ENCODE measurements at places on chromosomes 12 and 14.

- DNase-seq: no peak
Measured at GRCh38 chr12:52228366-52228765, 4.7 kb upstream of the KRT7 start.

- no peak for DNase-seq
Measured at GRCh38 chr12:57610554-57611107, 604 bp upstream of the ARHGEF25 start.

GRCh38 chr12:164207-164606 is 49.8 kb downstream of the SLC6A12 start:
- DNase-seq: no peak

GRCh38 chr14:64549791-64550620 is at the start of gene PPP1R36:
Gene PPP1R36, plus strand, starts transcription at chr14:64549961. Its CDS starts 37 bp downstream, at chr14:64549998.
- no peak for DNase-seq

- no peak for DNase-seq
Measured at GRCh38 chr14:23729720-23730387, 93.7 kb downstream of the DHRS2 start.

- DNase-seq: no peak
Measured at GRCh38 chr14:81313200-81313599, 86.9 kb downstream of the STON2 start.

GRCh38 chr12:15633201-15633600 is 156.0 kb downstream of the EPS8 start:
- DNase-seq: no peak

DNA sequence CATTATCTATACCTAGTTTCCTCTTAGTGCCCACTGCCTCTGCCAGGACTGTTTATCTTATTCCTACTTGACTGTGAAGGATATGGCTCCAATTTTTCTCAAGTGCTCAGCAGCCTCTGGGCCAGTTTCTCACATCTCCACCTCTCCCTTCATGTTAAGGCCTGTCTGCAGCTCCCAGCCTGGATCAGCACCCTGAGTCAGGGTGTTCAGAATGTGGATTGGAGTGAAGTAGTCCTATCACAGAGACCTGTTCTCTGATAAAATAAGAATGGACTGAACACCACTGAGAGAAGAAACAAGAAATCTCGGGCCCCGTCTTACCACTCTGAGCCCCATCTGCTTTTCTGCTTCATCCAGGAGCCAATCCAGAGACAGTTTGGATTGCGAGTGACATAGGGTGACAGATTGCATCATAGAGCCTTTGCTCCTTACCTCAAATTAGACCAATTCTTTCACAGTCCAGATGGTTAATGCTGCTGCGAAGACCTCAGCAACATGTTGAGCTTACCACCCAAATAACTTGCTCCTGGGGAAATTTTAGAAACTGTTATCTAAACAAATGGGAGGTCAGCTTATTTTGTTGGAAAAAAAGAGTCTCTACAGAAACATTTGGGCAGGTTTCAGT is 473.1 kb downstream of the PDZRN4 start:
- no peak for DNase-seq

DNA sequence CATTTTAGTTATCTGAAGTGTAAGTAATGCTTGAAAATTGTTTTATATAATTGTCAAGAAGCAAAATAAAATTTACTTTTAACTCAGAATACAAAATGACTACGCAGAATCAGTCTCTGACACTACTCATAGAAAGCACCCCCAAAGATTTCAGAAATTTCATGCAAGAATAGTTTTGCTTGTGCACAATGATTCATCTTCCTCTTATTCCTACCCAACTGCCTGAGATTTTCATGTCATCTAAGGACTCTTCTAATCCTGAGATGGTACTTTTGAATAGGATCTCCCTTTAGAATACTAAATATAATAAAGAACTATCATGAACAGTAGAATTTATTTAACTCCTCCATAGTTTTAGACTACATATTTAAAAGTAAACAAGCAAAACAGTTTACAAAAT is 485.3 kb upstream of the MGAT4C start:
- no peak for DNase-seq

- DNase-seq: no peak
Measured at GRCh38 chr14:79197516-79197915, 1013.8 kb downstream of the DIO2 start.

- no peak for DNase-seq
Measured at GRCh38 chr12:68959891-68960464, 27.0 kb upstream of the CPM start.

DNA sequence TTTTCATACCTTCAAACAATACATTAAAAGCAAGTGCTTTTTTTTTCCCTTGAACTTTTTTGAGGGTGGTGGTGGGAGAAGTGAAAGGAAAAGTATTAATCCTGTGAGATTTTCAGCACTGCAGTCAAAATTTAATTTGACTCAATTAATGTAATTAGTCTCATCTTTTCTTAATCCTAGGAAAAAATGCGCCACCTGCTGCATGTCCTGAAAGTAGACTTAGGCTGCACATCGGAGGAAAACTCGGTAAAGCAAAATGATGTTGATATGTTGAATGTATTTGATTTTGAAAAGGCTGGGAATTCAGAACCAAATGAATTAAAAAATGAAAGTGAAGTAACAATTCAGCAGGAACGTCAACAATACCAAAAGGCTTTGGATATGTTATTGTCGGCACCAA is 52.2 kb downstream of the SPATA7 start:
- no peak for DNase-seq

- DNase-seq: no peak
Measured at GRCh38 chr14:59897757-59898383, 22.1 kb upstream of the LRRC9 start.

- DNase-seq: no peak
Measured at GRCh38 chr14:60590991-60591414, 58.3 kb downstream of the SIX1 start.

All from CD4-positive, alpha-beta memory T cell (primary cell).